HTR-8/SVneo (cell line): ENCODE measurements at places on chromosomes 2 and 18.

GRCh38 chr2:128380961-128381938, 62.6 kb upstream of the HS6ST1 start:
- DNase-seq: no peak

- no peak for DNase-seq
Observed at GRCh38 chr2:106359512-106359911, 108.7 kb downstream of the RGPD3 start.

- no peak for DNase-seq
Observed at GRCh38 chr2:158967114-158967730, 1.2 kb upstream of the TANC1 start.

DNA sequence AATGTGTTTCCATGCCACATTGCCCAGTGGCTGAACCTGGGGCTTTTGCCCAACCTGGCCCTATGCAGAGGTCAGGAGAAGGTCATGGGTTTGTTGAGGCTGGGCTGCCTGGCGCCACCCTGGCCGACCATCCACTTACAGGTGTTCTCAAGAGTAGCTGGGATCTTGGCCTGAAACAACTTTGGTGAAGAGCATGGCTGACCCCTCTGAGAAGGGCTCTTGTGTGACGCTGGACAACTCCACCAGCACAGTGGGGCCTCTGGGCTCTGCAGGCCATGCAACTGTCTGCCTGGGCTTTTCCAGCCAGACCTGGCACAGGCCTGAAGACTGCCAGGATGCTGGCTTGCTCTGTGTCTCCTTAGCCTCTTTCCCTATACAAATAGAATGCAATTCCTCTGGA, 76.4 kb upstream of the ZNG1B start:
- no peak for DNase-seq

DNA sequence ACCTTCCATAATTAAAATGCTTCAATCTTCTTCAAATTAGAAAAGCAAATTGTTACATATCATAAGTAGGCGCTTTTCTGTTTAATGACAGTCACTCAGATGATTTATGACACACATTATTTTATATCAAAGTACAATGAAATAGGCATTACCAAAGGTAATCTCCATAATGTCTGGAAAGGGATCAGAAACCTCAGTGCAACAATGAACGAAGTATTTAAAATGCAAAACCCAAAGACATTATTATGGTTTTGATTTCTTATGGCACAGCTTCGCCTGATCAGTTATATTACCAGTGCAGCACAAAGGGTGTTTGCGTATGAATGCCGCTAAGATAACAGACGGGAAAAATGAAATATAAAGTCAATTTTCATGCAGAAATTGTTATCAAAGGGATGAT, 162.2 kb upstream of the MEIS1 start:
- no peak for DNase-seq

GRCh38 chr2:180644709-180645108, 335.7 kb upstream of the UBE2E3 start:
- DNase-seq: no peak
